ENCODE measurements at places on chromosomes 1 and 21.
A peak's percentile ranks its signal among the peaks of the same experiment; 100 is the strongest.

- no peaks in the 10 kb centered on the region for H3K27me3 ChIP-seq
- peak; percentile 35 for DNase-seq
- no peaks in the 10 kb centered on the region for H3K36me3 ChIP-seq
- H3K4me3 ChIP-seq = no peak overlapping the region
Observed at GRCh38 chr21:45392573-45392971, 12.4 kb upstream of the COL18A1 start.

DNA sequence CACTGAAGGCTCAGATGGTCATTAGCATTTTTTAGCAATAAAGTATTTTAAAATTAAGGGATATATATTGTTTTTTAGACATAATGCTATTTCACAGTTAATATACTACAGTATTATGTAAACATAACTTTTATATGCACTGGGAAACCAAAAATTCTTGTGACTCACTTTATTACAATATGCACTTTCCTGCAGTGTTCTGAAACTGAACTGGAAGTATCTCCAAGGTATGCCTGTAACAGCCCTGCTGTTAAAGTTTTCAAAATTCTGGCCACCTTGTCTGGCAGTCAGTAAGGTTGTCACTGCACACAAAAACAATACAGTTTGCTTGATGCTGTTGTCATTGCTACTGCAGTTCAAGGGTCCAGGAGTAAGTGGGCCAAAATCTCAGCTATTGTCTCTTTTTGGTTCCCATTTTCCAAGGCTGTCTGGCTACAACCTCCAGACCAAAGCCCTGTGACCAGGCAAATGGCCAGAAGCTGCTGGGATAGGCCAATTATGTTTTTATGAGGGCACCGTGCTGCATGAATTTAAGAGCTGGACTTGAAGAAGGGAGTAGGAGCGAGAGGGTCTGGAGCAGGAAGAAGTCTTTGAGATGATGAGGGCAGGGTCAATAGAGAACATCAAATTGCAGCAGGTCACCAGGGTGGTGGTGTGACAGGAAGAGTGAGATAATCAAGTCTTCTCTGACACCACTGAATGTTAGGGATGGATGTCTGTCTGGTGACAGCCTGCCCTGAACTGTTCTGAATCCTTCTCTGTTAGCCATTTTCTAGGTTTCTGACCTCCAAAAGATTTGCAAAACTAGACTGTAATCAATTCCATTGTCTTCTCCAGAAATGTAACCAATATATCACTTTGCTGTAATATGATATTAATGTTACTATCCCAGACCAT, 82.3 kb upstream of the CACHD1 start:
- H3K27me3 ChIP-seq = no peaks in the 10 kb centered on the region
- DNase-seq = no peak
- no peaks in the 10 kb centered on the region for H3K4me1 ChIP-seq

DNA sequence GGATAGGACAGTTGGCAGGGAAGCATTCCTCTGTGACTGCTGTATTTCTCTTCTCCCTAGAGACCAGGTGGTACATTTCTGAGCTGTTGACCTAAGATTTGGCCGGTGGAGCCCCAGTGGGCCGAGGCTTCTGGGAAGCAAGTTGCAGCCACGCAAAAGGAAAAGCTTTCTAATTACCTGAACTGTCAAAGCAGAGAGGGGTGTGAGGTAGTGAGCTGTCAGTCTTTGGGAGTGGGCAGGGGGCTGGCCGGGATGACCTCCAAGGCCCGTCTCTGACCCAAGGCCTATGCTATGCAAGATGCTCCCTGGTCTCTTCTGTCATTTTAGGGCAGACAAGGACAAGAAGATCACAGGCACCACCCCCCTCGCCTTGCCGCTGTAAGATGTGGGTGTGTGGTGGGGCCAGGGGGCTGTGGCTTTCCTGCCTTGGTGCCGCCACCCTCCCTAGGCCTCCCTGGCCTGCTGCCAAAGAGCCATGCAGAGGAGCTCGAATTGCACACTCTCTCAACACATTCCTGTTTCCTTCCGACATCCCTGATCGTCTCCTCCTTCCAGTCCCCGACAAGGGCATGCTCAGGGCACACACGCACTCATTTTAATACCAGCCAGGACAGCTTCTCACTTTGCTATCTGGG, 7.7 kb downstream of the PADI1 start:
- no peaks in the 10 kb centered on the region for H3K27me3 ChIP-seq
- H3K4me1 ChIP-seq = no peaks in the 10 kb centered on the region
- no peak overlapping the region for H3K4me3 ChIP-seq
- no peaks in the 10 kb centered on the region for H3K36me3 ChIP-seq
- H3K27ac ChIP-seq = no peak overlapping the region
- DNase-seq = no peak

DNA sequence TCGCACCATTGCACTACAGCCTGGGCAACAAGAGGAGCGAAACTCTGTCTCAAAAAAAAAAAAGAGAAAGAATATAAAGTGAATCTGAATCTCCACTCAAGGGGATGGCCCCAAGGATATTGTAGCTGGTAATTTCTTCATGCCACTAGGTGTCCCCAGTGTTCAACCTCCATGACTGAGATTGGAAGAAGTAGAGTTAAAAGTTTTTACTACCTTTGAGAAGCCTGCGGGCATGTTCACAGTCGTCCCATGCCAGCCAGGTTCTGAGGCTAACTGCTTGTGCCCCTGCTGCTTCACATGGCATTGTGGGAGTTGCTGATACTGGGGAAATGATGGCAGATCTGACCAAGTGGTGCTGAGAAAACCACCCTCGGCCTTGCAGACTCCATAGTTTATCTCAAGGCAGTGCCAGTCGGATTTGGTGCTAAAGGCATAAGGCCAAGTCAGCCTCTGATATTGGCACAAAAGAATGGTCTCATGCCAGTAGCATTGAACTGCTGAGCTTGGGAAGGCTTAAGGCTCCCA, 10.8 kb upstream of the SHISA4 start:
- H3K27me3 ChIP-seq = no peaks in the 10 kb centered on the region
- peak overlapping the region; percentile 65 for H3K27ac ChIP-seq
- peaks cover 24% of the 10 kb centered on the region for H3K36me3 ChIP-seq
- no peak overlapping the region for H3K4me3 ChIP-seq

GRCh38 chr1:17404034-17404684, 32.2 kb downstream of the PADI6 start:
- no peak for DNase-seq
- no peaks in the 10 kb centered on the region for H3K27me3 ChIP-seq
- H3K27ac ChIP-seq = no peak overlapping the region
- peaks cover 9% of the 10 kb centered on the region for H3K36me3 ChIP-seq
- no peak overlapping the region for H3K4me3 ChIP-seq

DNA sequence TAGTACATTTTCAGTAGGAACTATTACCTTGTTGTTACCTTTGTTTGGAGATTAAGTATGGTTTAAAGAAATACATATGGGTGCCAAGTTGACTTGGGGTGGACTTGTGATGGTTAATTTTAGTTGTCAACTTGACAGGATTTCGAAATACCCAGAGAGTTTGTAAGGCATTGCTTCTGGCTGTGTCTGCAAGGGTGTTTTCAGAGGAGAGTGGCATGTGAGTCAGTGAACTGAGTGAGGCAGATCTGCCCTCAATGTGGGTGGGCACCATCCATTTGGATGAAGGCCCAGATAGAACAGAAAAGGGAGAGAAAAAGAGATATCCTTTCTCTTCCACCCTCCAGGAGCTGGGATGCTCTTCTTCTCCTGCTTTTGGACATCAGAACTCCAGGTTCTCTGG, 315.5 kb downstream of the GPATCH2 start:
- no peak overlapping the region for H3K27ac ChIP-seq
- H3K4me1 ChIP-seq = no peaks in the 10 kb centered on the region
- no peak for DNase-seq
- H3K27me3 ChIP-seq = no peaks in the 10 kb centered on the region
- H3K4me3 ChIP-seq = no peak overlapping the region

GRCh38 chr1:212189352-212189738, 95.9 kb upstream of the PPP2R5A start:
- H3K4me3 ChIP-seq = no peak overlapping the region
- no peak overlapping the region for H3K27ac ChIP-seq
- H3K27me3 ChIP-seq = no peaks in the 10 kb centered on the region
- H3K4me1 ChIP-seq = no peaks in the 10 kb centered on the region
- DNase-seq = no peak

GRCh38 chr21:39055167-39055767, 128.0 kb downstream of the PSMG1 start:
- no peaks in the 10 kb centered on the region for H3K27me3 ChIP-seq
- peak overlapping the region; percentile 30 for H3K27ac ChIP-seq
- no peak overlapping the region for H3K4me3 ChIP-seq
- H3K36me3 ChIP-seq = no peaks in the 10 kb centered on the region
- H3K4me1 ChIP-seq = peaks cover 5% of the 10 kb centered on the region

- no peaks in the 10 kb centered on the region for H3K4me1 ChIP-seq
- no peaks in the 10 kb centered on the region for H3K27me3 ChIP-seq
- H3K27ac ChIP-seq = no peak overlapping the region
- H3K36me3 ChIP-seq = no peaks in the 10 kb centered on the region
- H3K4me3 ChIP-seq = no peak overlapping the region
- DNase-seq = no peak
Observed at GRCh38 chr1:175580841-175581240, 162.6 kb downstream of the TNR start.

GRCh38 chr1:32144033-32144432, 35.4 kb upstream of the TXLNA start:
- no peak overlapping the region for H3K27ac ChIP-seq
- no peak for DNase-seq

GRCh38 chr1:27621051-27621920, 13.7 kb downstream of the FGR start:
- DNase-seq = no peak
- H3K27ac ChIP-seq = no peak overlapping the region
- H3K36me3 ChIP-seq = no peaks in the 10 kb centered on the region

DNA sequence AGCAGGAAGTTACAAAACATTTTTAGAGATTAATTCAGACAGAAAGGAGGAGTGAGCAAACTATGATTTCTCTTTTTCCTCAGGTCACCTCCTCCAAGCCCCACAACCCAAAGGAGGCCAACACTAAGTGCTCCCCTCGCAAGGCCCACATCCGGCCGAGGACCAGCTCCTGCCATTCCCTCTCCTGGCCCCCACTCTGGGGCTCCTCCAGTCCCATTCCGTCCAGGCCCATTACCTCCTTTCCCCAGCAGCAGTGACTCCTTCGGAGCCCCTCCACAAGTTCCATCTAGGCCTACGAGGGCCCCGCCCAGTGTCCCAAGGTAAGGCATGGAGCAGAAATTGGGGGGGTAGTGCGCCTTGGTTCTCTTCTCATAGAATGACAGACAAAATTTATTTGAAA, 32.0 kb upstream of the C1orf105 start:
- H3K4me1 ChIP-seq = no peaks in the 10 kb centered on the region
- H3K27me3 ChIP-seq = no peaks in the 10 kb centered on the region
- no peak overlapping the region for H3K4me3 ChIP-seq
- H3K27ac ChIP-seq = no peak overlapping the region

GRCh38 chr1:167099851-167100250, 6.0 kb downstream of the STYXL2 start:
- peaks cover 4% of the 10 kb centered on the region for H3K4me1 ChIP-seq
- no peak overlapping the region for H3K4me3 ChIP-seq
- peaks cover 6% of the 10 kb centered on the region for H3K36me3 ChIP-seq
- H3K27me3 ChIP-seq = no peaks in the 10 kb centered on the region

- no peaks in the 10 kb centered on the region for H3K36me3 ChIP-seq
- no peaks in the 10 kb centered on the region for H3K27me3 ChIP-seq
- H3K27ac ChIP-seq = no peak overlapping the region
- DNase-seq = no peak
- H3K4me1 ChIP-seq = no peaks in the 10 kb centered on the region
Observed at GRCh38 chr1:173448945-173449344, 28.2 kb upstream of the PRDX6 start.

GRCh38 chr1:110588991-110589390, 17.2 kb downstream of the KCNA2 start:
- no peak overlapping the region for H3K4me3 ChIP-seq
- no peak overlapping the region for H3K27ac ChIP-seq
- H3K4me1 ChIP-seq = no peaks in the 10 kb centered on the region
- no peaks in the 10 kb centered on the region for H3K36me3 ChIP-seq
- no peaks in the 10 kb centered on the region for H3K27me3 ChIP-seq

DNA sequence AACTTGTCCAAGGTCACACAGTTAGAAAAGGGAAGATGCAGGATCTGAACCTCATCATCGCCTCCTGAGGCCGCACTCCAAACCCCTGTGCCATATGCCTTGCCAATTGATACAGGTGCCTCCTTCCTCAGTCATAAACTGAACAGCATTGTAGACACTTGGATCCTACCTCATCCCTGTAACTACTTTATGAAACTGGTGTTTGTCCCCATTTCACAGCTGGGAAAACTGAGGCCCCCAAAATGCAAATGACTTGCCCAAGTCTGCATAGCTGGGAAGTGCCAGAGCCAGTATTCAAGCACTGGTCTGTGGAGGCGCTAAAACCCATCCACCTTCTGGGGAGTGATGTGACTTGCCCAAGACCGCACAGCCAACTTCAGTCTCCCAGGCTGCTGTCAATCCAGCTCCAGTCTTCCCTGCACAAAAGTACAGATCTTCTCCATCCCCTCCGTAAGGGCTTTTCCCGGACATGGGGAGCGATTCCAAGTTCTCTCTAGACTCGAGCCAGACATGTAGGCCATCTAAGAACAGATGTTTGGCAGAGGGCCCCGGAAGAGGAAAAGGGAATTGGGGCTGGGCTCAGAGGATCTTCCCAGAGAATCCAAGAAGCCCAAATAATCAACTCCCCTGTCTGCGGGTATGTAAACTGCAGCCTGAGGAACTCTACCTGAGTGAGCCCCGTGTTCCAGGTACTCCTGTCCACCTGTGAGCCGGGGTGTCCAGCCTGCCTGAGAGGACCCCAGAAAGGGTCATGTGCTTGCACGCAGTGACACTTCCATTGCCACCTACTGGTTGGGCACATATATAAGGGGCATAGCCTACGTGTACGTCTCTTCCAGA, 60.5 kb downstream of the SYT2 start:
- no peaks in the 10 kb centered on the region for H3K4me1 ChIP-seq
- H3K27ac ChIP-seq = no peak overlapping the region
- DNase-seq = no peak
- no peak overlapping the region for H3K4me3 ChIP-seq
- no peaks in the 10 kb centered on the region for H3K27me3 ChIP-seq
- no peaks in the 10 kb centered on the region for H3K36me3 ChIP-seq

GRCh38 chr21:38804789-38805327, 871 bp upstream of the ETS2 start:
- no peak for DNase-seq
- peaks cover 15% of the 10 kb centered on the region for H3K4me1 ChIP-seq
- H3K27me3 ChIP-seq = no peaks in the 10 kb centered on the region
- H3K27ac ChIP-seq = peak overlapping the region; percentile 99
- H3K4me3 ChIP-seq = peak overlapping the region; percentile 100

Measured in ascending aorta (tissue), 2 donors.